ENCODE measurements at places on chromosomes 2 and 18.

DNA sequence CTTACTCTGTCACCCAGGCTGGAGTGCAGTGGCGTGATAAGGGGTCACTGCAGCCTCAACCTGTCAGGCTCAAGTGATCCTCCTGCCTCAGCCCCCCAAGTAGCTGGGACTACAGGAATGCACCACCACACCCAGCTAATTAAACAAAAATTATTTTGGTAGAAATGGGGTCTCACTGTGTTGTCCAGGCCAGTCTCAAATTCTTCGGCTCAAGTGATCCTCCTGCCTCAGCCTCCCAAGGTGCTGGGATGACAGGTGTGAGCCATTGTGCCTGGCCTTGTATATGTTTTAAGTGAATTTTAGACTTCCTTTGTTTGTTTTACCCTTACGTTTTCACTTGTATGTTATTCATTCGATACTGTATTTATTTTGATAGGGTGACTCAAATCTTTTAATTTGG, 34.7 kb upstream of the ITSN2 start:
- DNase-seq = no peak

DNA sequence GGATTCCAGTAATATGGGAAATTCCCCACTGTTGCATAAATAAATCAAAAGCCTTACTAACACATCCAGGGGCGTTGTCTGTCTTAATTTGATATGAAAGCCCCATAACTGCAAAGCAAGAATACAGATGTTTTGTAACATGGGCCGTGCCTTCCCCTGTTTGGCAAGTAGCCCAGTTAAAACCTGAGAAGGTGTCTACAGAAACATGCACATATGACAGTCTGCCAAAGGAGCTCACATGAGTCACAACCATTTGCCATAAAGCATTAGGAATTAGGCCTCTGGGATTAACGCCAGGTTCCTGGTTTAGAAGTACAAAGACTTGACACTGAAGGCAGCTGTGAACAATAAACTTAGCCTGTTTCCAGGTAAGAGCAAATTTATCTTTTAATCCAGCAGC, 43.1 kb upstream of the LONRF2 start:
- DNase-seq = no peak

- no peak for DNase-seq
Measured at GRCh38 chr18:78979730-78980278, at the start of gene SALL3. Gene SALL3 (plus strand): TSS chr18:78979818. CDS start chr18:78980275, 457 bp downstream.

DNA sequence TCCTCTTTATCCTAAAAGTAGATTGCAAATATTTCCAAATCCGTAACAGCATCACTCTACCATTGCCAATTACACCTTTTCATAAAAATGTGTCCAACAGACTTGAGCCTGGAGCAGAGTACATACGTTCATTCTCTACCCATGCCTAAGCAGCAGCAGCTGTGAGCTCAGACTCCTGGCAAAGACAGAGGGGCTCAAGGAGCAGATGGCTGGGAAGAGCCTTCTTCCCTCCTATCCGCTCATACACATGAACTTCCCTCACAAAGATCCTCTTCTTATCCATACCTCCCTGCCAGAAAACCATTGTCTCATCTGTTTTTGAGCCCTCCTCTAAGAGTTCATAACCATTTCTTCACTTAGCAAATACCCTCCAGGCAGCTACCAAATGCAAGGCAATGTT, 164.3 kb upstream of the ARL4C start:
- no peak for DNase-seq

DNA sequence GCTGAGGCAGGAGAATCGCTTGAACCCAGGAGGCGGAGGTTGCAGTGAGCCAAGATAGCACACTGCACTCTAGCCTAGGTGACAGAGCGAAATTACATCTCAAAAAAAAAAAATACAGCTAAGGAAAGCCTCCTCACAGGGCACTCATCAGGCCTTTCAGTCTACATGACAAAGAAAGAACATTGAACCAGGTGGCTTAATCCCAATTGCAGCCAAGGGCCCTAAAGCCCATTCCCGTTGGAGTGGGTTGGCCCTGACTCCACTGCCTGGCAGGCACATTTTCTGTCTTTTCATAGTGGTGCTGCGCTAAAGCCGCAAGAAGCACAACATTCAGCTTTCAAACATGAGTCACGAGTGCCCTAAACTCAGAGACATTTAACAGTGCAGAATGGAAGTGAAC, 372.5 kb downstream of the RNF144A start:
- DNase-seq = no peak

GRCh38 chr2:33859811-33860461, 260.8 kb upstream of the FAM98A start:
- DNase-seq = no peak

GRCh38 chr18:56952026-56952425, 194.9 kb upstream of the BOD1L2 start:
- DNase-seq = no peak

- DNase-seq = no peak
Measured at GRCh38 chr18:74116633-74117554, 30.7 kb downstream of the FBXO15 start.

GRCh38 chr2:240223631-240224030, 83.2 kb upstream of the OTOS start:
- DNase-seq = no peak

DNA sequence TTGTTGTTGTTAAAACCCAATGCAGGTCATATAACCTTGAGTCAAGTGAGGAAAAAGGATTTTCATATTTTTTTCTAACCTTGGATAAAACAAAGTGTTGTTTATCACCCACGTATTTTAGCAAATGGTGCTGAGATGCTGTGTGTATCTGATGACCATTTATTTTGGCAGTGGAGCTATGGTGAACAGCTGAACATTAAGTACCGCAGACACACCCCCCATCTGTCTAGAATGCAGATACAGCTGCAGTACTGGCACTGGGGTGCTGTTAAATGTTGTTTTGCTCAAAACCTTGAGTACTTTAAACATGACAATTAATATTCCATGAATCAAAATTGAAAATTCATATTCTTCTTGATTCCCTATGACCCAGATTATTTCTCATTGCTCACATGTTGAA, 773.3 kb upstream of the SLC39A10 start:
- DNase-seq = no peak

DNA sequence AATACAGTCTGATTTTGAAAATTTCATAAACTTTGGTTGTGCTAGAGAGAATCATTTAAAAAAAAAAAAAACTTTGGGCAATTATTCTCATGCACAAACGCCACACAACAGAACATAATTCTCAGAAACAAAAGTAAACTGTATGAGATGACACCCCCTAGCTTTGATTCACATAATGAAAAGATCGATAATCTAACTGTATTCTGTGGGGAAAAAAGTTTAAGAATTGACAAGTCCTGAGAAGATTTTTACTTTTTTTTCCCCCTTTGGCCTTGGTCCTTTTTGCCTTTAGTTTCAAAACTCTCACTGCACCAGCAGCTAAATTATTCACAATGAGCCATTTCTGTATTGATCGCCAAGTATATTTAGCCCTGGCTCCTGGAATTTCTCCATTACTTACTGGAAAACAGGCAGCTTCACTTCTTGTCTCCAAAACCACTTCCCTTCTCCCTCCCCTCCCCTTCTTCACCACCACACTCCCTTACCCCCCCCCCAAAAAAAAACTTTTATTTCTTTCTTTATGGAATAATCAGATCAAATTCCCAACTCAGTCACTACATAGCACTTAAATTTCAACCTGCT, 2.0 kb downstream of the IKZF2 start:
- no peak for DNase-seq

DNA sequence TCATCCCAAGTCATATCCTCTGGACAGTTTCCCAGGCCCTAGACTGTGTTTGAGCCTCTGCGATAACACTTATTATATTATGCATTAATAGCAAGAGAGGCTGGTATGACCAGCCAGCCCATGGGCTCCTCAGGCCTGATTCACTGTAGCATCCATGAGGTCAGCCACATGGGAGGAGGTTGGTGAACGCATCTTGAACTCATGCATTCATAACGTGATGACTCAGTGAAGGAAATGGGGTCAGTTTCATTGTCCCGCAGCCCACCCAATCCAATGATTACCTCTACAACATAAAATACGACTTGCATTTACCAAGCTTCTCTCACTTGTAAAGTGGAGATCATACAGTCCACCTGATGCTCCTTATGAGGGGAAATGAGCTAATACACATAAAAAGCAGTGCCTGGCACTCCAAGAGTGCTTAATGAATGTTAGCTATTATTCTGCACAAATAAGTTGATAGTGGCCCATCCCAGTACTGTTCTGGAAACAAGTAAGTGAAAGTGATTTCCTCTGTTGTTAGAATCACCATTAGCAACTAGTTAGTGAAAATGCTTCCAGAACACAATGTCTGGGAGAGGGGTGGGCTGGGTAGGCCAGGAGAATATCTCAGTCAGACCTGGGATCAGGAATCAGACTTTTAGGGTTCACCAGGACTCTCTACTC, 46.1 kb upstream of the CELF4 start:
- no peak for DNase-seq

- DNase-seq = peak; percentile 51
Measured at GRCh38 chr2:8680822-8681760, 765 bp upstream of the ID2 start.

DNA sequence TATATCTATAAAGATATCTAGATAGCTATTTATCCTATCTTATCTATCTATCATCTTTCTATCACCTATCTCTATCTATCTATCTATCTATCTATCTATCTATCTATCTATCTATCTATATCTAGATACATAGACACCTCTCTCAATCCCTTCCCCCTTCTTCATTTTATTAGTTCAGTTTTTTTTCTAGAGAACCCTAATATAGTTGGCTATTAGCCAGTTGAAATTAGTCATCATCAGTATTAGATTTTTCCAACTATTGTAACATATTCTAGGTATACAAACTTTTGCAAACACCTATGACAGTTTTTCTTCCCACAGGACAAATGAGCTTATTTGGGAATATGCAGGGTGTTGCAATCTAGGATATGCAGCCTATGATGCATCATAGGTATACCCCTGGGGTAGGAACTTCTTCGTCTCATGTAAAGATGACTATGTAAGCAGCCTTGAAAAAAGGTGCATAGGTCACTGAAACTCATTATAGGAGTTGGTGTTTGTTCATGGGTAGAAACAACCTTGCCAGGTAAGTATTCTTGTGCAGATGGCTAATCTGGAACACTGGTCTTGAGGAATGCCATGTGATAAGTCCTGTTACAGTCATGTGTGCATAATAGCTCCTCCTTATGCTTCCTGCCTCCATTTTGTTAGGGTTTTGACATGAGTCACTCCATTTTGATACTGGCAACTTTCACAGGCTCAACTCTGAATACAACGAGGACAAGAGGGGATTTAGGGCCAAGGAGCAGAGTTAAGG, 160.7 kb upstream of the ZSWIM2 start:
- DNase-seq = no peak
